H9 (cell line): ENCODE measurements at places on chromosomes 16 and 17.

- no peak for DNase-seq
Observed at GRCh38 chr17:66115246-66115645, 76.7 kb downstream of the CEP112 start.

GRCh38 chr17:10162096-10162495 is 36.3 kb downstream of the GAS7 start:
- DNase-seq = no peak

GRCh38 chr16:30570636-30571444 is 674 bp downstream of the ZNF688 start:
- DNase-seq = peak; percentile 41

DNA sequence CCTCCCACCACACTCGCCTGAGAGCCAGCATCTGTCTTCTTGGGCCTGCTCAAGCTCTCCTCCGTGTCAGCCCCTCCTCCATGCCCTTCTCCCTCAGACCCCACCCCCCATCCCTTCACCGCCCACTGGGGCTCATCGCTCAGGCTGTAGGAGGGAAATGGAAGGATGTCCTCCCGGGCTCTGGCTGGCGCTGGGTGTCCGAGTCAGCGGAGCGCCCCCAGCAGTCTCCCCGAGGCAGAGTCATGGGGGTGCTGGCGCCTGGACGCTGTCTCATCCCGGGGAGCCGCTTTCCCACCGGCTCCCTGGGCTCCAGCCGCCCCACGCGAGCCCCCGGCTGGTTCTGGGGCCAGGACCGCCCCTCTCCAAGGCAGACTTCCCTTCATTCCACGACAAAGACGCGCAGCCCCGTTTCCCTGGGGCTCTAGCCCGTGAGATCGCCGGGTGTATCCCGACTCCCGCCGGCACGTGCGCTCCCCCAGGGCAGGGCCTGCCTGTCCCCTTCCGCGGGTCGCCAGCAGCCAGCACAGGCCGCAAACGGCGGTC is 428 bp upstream of the ANTKMT start:
- peak; percentile 73 for DNase-seq

GRCh38 chr16:70700101-70701020 is 14.5 kb upstream of the MTSS2 start:
- no peak for DNase-seq

- DNase-seq = no peak
Observed at GRCh38 chr17:55121268-55121667, 143.5 kb upstream of the HLF start.

- DNase-seq = peak; percentile 83
Observed at GRCh38 chr17:32876417-32877163, at the start of gene MYO1D. MYO1D (minus strand) TSS chr17:32877124; CDS start chr17:32876872, 252 bp downstream.

DNA sequence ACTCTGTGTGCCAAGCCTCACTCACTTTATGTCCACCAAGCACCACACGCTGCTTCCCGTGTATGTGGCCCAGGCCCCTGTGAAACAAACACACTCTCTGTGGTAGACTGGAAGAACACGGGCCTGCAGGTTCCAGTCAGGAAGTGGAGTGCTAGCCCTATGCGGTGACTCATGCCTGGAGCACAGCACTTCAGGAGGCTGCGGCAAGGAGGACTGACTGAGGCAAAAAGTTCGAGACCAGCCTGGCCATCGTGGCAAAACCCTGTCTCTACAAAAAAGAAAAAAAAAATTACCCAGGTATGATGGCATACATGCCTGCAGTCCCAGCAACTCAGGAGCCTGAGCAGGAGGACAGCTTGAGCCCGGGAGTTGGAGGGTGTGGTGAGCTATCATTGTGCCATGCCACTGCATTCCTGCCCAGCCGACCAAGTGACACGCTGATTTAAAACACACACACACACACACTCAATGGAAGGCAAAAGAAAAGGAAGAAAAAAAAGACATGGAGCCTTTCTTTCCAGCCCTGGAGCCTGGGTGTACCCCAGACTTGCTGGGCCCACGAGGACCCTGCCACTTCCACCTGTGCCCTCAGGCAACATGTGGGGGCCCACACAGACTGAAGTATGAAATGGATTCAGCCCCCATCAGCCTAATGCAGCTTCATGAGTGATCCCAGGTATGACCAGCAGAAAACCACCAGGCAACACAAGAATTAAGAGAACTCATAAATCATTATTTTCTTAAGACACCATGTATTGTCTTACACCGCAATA is 126.6 kb downstream of the ANKRD11 start:
- DNase-seq = peak; percentile 73

- DNase-seq = no peak
Observed at GRCh38 chr17:77446940-77447634, 306.3 kb downstream of the SEC14L1 start.

DNA sequence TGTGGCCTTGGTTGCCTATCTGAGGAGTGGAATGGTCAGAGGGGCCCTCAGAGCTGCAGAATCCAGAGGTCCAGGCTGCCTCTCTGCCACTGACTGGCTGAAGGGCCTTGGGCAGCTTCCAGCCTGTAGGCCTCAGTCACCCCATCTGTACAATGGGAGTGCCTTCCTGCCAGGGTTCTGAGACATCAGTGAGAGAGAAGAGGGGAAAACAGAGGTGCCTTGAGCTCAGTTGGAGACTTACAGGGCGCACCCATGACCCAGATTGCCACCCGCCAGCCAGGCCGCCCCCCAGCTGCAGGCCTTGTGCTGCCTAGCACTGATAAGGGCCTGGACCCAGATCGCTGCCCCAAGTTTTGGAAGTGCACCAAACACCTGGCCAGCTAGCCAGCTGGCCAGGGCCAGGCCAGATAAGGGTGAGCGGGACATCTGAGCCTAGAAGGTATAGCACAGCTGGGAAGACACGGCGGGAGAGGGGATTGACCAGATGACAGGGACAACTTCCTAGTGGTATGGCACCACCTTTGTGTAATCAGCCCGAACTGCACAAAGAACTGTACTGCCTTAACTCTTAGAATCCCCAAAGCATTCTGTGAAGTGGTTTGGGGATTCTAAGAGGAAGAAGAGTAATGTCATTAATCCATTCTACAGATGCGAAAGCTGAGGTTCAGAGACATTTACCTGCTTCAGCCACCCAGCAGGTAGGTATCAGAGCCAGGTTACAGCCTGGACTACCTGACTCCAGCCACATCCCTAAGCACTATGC is 1.4 kb downstream of the SLC4A1 start:
- no peak for DNase-seq

GRCh38 chr17:4720787-4721186 is 10.4 kb downstream of the ARRB2 start:
- no peak for DNase-seq

DNA sequence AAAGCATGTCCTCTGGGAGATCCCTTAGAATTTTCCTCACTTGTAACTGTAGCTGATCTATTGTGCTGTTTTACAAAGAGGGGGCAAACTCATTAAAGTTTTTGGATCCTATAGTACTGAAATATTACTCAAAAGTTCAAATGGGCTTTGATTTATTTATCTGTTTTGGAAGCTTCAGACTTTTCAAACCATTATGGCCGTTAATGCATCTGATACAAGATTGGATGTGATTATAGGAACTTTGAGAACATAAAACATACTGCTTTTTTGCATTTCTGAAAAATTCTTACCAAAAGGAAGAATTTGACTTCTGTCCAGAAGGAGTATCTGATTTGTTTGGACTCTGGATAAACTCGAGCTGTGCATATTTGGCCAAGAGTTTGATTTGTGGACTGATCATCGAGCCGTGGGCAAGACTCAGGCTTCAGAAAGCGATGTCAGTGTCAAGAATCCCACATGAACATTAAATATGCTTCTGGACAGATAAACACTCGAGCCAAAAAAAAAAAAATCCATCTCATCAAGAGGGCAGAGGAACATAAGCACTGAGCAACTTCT is 8.2 kb upstream of the MARCHF10 start:
- DNase-seq = no peak

- DNase-seq = no peak
Observed at GRCh38 chr17:56870081-56870651, 36.2 kb downstream of the DGKE start.

DNA sequence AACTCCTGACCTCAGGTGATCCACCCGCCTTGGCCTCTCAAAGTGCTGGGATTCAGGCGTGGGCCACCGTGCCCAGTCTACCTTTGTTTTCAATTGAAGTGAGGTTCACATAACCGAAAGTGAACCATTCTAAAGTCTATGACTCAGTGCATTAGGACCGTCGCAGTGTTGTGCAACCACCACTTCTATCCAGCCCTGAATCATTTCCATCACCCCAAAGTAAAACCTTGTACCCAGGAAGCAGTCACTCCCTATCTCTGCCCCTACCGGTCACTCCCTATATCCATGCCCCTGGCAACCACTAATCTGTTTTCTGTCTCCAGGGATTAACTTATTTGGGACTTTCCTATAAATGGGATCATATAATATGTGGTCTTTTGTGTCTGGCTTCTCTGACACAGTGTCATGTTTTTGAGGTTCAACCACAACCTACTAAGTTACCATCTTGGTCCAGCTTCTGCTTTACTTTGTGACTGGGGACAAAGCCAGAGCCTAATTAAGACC is 28.3 kb upstream of the CDC42EP4 start:
- DNase-seq = no peak

- DNase-seq = peak; percentile 9
Observed at GRCh38 chr17:4206962-4207361, 56.8 kb downstream of the ANKFY1 start.

- no peak for DNase-seq
Observed at GRCh38 chr17:61750656-61751055, 112.7 kb downstream of the BRIP1 start.

DNA sequence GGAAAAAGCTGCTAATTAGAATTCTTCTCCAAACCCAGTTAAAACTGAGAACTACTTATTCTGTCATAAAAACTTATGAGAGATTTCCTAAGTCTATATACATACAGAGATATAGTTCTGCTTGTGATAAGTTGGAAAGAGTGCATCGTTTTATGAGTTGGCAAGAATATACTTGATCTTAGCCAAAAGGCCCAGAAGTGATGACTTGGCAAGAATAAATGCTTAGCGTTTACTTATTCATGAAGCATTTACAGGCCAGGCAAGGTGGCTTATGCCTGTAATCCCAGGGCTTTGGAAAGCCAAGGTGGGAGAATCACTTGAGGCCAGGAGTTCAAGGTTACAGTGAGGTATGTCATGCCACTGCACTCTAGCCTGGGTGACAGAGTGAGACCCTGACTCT is 81.7 kb downstream of the CYB561 start:
- DNase-seq = no peak

DNA sequence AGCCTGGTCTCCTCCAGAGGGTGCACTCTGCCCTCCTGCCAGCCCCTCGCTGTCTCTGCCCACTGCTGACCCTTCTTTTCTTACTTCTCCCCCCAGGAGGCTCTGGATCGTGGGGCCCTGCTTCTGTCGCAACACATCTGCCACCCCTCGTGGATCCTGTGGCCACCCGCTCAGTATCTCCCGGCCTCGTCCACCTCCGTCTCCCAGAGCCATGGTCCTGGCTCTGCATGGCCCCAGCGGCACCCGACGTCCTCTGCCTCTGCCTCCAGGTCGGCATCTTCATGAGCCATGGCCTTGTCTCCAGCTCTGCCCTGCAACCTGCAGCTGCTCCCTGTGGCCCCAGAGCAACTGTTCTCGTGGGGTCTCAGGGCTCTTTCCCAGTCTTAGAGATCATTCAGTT is 12.1 kb upstream of the ACSF3 start:
- DNase-seq = no peak

DNA sequence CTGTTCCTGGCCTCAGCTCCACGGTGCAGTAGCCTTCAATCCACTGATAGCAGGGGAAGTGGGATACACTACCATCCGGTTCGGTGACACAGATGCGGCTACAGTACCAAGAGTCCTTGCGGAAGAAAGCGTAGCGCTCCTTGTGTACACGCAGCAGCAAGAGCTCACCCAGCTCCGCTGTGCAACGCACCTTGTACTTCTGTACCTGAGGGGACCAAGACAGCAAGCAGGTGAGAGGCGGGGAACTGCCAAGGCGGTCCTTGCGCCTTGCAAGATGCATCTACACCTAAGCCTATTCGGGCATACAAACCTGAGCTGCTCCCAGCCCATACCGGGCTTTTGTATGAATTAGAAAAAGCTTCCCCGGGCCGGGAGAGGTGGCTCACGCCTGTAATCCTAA is 1.5 kb downstream of the ALOXE3 start:
- no peak for DNase-seq

GRCh38 chr17:58352596-58353388 is 791 bp upstream of the SUPT4H1 start:
- peak; percentile 80 for DNase-seq

DNA sequence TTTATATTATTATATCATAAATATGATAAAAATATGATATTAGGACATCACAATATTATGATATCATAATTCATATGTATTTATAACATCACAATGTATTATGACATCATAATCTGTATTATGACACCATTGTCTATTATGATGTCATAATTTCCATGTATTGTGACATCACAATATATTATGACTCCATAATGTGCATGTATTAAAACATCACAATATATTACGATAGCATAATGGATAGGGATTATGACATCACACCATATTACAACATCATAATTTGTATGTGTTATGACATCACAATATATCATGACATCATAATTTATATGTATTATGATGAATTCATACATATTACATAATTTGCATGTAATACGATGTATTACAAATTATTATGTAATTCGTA is 1755.9 kb downstream of the TP53TG3F start:
- no peak for DNase-seq

DNA sequence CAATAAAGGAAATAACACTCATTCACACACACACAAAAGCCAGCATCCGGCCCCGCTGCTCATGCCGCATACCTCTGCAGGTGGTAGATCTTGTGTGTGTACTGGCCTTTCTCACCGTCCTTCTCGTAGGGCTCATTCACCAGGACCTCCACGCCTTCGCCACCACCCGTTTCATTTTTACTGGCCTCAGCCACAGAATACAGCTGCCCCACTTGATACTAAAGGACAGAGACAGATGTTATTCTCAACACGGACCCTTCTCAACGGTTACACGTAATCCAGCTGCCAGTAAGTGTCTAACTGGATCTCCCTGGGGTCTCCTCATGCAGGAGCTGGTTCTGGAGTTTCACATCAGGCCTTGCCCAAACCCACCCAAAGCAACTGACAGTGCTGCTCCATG is 9.7 kb downstream of the PITPNA start:
- no peak for DNase-seq

GRCh38 chr17:65370669-65371131 is 190.7 kb downstream of the AXIN2 start:
- no peak for DNase-seq

GRCh38 chr16:88365244-88365865 is 17.4 kb upstream of the ZNF469 start:
- no peak for DNase-seq

GRCh38 chr16:89623511-89624261 is 10.2 kb downstream of the DPEP1 start:
- DNase-seq = no peak

DNA sequence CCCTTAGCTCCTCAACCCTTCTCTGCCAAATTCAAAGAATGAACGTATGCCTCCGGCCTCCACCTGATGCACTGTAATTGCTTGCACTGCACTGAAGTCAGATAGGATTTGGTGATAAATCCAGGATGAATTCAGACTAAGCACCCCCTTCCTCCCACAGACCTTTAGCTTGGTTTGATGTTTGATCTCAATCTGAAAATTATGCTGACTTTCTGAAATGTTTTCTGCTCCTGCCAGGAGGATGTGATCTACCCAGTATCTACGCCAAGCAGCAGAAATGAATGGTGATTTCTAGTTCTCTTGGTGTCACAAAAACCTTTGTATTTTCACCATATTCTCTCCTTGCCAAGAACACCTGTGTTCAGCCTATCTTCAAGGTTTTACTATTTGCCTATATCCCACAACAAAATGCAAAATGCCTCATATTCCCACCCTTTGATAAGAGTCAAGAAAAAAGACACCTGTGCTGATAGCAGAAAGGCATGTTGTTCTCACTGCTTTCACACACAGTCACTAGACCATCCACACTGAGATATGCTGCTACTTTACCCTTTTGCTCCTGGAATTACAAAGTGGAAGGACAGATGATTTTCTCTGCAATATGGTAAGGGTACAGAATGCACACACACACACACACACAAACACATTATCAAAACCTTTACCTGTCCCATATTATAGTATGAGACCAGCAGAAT is 14.7 kb downstream of the RFFL start:
- no peak for DNase-seq
